Activated naive CD4-positive, alpha-beta T cell (primary cell): ENCODE measurements at places on chromosomes 6 and 20.

DNA sequence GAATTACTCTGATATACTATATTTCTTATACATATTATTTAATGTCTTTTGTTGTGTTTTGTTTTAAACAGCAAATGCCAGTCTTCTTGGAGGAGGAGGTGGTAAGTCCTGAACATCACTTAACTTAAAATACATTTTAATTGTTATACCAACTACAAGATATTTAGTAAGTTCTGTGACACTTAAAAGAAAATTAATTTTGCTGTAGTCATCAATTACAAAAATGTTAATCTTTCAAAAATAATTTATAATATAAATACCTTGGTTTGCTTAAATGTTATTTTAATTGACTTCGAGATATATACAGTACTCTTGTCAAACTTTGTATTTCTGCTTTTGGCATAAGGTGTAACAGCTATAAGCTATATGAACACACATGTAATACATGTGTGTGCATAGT lies 156.0 kb upstream of the FLRT3 start:
- no peak for DNase-seq

DNA sequence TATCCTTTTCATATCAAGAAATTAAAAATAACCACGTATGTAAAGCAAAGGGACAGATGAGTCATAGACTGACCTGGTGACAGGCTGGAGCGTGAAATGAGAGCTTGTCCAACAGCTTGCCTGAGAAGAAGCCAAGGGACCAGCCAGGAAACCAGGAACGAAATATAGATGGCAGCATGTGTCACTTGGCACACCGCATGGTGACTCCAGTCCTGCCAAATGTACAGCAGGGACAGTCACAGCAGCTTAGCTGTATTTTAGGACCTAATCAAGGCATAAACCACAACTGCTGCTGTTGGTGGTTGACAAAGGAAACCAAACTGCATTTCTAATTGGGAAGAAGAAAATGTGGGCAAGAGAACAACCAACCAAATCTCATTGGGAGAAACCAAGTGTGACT lies 755.0 kb downstream of the TFAP2A start:
- DNase-seq: no peak

- no peak for DNase-seq
These were observed 174.8 kb downstream of the DOK5 start for GRCh38 chr20:54650052-54650719.

DNA sequence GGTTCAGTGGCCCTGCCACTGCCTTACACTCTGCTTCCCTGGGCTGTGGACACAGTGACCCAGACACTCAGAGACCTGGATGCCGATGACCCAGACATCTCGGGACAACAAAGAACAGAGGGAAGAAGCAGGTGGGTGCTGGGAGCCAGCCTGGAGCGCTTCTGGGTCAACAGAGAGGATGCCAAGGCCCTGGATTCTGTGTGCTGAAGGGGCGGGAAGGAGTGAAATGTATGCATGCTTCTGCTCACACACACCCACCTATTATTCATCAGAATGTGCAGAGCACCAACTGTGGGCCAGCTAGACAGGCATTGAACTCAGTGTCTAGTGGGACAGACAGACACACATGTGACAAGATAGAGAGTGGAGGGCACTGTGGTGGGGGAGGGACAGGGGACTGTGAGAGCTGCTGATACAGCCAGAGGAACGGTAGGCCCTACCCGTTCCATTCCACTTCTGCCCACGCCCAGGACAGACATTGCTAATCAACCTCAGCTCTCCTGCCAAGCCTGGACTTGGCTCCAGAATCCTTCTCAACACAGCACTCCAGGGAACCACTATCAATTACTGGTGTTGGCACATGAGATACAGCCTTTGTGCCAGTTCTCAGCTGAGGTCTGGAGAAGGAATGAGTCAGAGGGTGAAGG lies 20.2 kb downstream of the KCNK15 start:
- DNase-seq: no peak

DNA sequence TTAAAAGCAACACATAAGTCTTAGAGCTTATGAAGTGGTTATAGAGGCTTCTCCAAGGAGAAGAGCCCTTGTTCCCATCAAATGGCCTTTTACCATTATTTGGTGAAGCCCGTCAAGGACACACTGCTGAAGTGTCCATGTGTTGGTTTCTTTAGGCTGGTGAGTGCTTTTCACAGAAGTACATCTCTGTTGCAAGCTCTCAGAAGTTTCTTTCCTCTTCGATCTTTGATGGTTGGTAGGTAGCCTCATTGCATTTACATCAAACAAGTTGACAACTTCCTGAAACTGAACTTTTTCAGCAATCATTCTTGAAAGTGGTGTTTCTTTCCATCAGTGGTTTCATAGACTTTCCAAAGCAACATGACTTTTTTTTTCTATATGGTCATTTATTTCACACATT lies 465.6 kb downstream of the HDGFL1 start:
- no peak for DNase-seq

DNA sequence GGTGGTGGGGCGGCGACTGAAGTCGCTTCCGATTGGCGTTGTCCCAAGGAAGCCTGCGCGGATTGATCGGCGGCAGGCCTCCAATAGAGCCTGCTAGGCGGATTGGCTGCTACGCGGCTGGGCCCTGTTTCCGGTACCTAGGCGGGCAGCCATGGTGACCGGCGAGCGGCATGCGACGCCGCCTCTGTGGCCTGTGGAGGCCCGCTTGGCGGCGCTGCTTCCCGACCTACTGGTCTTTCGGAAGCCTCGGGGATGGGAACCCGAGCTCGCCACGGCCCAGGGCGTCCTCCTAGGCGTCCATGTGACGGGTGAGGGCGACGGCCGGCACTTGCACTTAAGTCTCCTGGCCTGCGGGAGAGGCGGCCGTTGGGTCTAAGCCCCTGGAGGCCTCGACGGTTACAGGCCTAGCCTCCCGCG lies 28.1 kb downstream of the NFYA start:
- peak; percentile 4 for DNase-seq

GRCh38 chr6:130466052-130466747 lies 100.4 kb downstream of the TMEM200A start:
- DNase-seq: no peak

- no peak for DNase-seq
These were observed 152.7 kb upstream of the SLC22A16 start for GRCh38 chr6:110629153-110629552.

DNA sequence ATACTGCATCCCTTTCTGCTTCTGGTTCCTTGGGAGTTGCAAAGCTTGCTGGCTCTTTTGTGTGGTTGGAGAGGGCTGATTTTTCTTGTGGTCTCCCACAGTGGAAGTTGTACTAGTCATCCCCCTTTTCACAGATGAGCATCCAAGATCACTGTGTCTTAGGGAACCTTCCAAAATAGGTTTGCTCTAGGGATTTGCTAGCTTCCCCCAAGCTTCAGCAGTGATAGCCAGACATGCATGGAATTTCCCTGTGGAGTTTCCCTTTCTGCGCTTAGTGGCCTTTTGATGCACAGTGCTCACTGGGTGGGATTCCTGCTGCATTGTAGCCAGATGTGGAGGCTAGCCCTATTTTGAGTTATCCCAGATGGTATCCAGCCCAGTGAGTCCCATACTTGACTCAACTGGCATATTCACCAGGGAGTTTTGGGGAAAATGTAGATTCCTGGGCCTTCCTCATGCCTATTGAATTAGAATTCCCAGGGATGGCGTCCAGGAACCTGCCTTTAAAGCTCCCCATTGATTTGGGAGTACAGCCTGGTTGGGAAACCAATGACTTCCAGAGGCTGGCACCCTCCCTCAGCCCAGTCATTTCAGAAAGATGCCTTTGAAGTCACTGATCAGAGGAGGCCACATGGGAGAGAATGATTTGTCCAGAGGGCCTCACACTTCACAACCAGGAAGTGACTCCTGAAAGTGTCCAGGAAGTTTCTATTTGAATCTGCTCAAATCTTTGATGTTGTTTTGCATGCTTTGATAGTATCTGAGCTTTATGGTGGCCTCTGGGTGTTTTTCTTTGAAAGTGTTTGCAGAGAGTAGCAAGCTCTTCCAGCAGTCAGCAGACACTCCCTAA lies 25.9 kb downstream of the PPARD start:
- DNase-seq: no peak

DNA sequence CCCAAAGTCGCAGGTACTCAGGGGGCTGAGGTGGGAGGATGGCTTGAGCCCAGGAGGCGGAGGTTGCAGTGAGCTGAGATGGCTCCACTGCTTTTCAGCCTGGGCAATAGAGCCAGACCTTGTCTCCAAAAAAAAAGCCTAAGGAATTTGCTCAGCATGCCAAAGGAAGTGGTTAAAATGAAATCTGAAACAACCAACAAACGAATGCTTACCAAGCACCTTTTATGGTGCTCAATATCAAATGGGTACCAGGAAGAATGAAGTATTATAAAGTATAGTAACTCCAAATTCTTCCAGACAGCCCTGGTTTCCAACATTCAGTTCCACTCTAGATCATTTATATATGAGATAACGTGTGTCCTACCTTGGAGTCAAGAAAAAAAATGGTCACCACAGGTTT lies 14.0 kb downstream of the GMDS start:
- no peak for DNase-seq

- no peak for DNase-seq
These were observed 178.0 kb downstream of the DTNBP1 start for GRCh38 chr6:15484821-15485220.

GRCh38 chr6:15712797-15713196 lies 50.0 kb upstream of the DTNBP1 start:
- no peak for DNase-seq

GRCh38 chr6:1552296-1552761 lies 57.4 kb upstream of the FOXC1 start:
- no peak for DNase-seq

DNA sequence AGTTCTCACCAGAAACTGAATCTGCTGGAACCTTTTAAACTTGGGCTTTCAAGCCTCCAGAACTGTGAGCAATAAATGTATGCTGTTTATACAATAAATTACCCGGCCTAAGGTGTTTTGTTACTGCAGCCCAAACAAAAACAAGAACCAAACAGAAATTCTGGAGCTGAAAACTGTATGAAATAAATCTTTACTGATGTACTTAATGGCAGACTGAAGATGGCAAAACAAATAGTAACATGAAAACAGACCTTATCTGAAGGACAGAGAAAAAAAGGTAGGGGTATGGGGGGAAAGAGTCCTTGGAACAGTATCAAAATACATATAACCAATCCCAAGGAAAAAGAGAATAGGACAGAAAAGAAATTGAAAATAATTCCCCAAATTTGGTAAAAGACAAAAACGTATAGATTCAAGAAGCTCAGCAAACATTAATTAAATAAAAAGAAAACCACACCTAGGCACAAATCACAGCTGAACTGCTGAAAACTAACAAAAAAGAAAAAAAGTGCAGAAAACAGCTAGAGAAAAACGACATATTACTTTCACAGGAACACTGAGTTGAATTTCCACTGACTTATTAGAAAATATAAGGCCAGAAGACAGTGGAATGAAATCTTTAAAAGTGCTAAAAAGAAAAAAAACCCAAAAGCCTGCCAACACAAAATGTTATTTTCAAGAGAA lies 47.7 kb downstream of the NOL7 start:
- no peak for DNase-seq

GRCh38 chr6:160005211-160005610 lies 36.3 kb downstream of the IGF2R start:
- no peak for DNase-seq

- no peak for DNase-seq
These were observed 1.7 kb downstream of the RPS6KA2 start for GRCh38 chr6:166625356-166625755.

GRCh38 chr20:59572515-59572914 lies 31.8 kb upstream of the PHACTR3 start:
- DNase-seq: no peak

DNA sequence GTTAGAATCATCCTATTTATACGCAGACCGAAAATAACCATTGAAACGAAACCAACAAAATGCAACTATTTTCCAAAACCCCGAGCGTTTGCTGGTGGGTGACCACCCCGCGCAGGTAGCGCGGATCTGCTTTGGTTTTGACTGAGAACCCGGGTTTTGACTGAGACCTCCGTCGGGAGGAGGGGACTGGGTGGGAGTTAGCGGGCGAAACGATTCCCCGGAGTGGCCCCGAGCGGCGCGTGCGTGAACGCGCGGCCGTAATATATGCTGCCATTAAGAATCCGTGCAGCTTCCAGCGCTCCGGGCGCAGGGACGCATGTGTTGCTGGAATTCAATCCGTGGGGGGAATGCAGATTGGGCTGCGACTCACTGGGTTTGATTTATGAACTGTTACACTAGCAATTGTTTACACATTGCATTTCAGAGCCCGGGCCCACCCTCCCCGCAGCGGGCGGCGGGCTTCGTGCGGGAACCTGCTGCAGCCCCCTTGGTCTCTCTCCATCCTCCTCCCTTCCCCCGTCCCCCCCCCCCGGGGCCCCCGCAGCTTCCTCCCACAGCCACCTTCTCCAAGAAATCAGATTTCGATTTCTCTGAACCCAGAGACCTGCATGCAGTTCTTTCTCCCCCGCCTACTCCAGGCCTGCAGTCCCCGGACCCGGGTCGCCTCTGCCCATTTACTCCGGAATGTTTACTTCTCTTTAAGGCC lies 9.9 kb downstream of the NRN1 start:
- DNase-seq: no peak

DNA sequence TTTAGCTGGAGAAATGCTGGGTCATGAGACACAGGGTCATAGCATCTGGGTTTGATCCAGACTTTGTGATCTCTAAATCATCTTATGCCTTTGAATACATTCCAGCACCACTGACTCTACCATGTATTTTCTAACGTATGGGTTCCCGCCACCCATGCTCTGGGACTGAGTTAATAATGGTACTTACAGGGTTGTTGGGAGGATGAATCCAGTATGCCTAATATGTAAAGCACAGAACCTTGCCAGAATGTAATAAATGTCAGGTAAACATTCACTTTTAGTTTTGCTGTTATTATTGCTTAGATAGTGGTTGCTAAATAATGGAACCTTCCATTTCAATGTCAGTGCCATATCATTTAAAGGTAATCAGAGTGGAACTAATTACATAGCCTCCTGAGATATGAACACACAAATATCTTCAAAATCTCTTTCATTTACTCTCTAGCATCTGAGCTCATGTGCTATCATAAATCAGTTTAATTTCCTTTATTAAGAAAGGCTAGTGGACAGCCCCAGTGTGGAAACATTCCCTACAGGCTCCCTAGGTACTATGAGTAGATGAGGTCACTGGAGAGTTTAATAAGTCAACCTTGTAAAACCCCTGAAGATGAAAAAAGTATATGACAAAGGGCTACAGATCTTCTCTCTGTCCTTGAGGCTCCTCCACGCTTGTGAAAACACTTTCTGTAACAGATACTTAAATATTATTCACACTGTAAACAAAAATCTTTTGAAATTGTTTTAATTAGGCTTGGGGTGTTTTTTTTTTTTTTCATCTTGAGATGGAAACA lies 226.6 kb downstream of the ALDH8A1 start:
- DNase-seq: no peak

GRCh38 chr6:34555007-34555322 lies 1.2 kb downstream of the SPDEF start:
- no peak for DNase-seq

- no peak for DNase-seq
These were observed 8.5 kb downstream of the SCGN start for GRCh38 chr6:25660512-25660911.

- DNase-seq: no peak
These were observed 45.7 kb upstream of the RPS6KA2 start for GRCh38 chr6:166672624-166673206.

- no peak for DNase-seq
These were observed 13.5 kb downstream of the IL22RA2 start for GRCh38 chr6:137159912-137160311.
